ENCODE measurements at places on chromosomes 7 and 10.

DNA sequence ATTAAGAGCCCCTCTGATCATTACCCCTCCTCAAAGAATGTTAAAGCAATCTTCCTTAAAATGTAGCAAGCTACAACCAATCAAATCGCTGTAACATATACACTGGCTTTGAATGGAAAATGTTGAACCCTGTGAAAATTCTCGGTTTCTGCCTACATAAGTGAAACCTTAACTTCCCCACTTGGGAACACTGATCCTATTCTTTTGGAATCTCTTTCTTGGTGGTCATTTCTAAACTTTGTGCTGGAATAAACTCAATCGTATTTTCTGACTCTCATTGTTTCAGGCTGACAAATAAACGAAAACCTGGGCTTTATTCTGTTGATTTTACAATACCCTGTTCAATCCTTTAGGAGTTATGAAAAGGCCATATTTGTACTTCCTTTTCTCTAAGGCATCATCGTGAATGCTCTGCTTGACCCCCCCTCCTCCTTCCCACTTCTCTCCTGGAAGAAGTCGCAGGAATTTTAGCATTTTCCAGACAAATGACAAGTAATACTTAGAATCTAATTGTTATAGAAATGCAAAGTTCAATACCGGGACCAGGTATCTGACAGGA is 155.1 kb upstream of the FAM13C start:
- DNase-seq = no peak

GRCh38 chr10:130531312-130531711 is 395.1 kb downstream of the GLRX3 start:
- no peak for DNase-seq

DNA sequence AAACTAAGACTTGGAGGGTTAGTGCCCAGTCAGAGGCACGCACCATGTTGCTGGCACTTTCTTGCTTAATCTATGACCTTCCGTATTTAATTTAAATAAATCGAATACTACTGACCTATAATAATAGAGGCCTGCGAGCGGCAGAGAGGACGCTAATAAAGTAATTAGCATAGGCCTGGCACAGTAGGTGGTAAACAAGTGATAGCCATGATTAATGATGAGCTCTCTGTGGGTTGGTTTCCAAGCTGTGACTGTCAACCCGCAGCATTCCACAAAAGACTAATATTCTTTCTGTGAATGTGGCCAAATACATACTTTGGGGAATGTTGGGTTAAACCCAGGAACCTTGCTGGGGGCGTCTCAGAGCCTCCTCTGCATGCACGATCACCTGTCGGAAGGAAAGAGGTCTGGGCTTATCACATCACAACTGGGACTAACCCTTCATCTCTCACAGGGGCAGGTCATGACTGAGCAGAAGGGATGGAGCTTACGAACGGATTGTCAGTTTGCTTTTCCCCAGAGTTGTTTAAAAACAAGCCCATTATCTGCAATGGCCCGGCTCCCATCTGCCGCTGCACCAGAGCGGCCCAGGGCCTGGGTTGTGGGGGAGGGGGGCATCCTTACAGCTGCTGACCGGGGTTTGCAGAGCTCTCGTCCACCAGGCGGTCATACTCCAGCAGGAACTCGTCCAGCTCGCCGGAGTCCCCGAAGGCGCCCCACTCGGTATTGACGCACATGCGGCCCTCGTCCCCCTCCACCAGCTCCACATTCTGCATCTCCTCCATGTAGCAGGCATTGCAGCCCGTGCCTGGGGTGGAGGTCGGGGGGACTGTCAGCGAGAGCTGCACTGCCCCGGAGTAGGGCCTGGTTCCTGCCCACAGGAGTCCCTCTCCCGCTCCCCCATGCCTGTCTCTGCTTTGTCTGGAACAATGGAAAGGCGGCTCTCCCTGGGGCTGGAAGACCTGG is 6.2 kb upstream of the MYL7 start:
- no peak for DNase-seq

- no peak for DNase-seq
Measured at GRCh38 chr10:49237985-49238384, 49.8 kb upstream of the TMEM273 start.

DNA sequence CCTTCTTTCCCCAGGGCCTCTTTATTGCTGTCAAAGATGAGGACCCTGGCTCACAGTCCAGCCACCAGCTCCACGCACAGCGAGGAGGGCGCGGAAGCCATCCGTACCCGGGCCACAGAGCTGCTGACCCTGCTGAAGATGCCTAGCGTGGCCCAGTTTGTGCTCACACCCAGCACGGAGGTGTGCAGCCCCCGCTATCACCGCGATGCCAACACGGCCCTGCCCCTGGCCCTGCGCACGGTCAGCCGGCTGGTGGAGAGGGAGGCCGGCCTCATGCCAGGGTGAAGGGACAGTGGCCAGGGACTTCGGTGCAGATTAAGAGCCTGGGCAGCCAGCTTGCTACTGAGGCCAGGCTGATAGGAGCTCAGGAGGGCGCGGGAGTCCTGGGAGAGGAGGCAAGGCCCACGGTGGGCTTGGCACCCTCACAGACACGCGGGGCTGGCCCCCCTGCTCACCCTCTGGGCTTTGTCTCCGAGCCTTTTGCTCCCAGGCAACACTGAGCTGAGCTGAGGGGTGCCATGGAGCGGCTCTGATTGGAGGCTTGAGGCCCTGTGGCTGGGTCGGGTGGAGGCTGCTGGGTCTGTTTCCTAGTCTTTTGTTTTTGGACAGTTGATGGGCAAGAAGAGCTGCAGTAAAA is 15.8 kb downstream of the AP5Z1 start:
- no peak for DNase-seq

GRCh38 chr10:26746061-26746460 is 48.6 kb downstream of the PDSS1 start:
- no peak for DNase-seq

- no peak for DNase-seq
Measured at GRCh38 chr10:71778071-71778825, 4.9 kb upstream of the VSIR start.

GRCh38 chr7:48454750-48455192 is 283.5 kb downstream of the ABCA13 start:
- no peak for DNase-seq

- no peak for DNase-seq
Measured at GRCh38 chr7:6139189-6139996, 108.2 kb downstream of the ANKRD61 start.

- DNase-seq = no peak
Measured at GRCh38 chr7:13835442-13835841, 154.0 kb downstream of the ETV1 start.

GRCh38 chr7:147068842-147069241 is 952.2 kb downstream of the CNTNAP2 start:
- DNase-seq = no peak

DNA sequence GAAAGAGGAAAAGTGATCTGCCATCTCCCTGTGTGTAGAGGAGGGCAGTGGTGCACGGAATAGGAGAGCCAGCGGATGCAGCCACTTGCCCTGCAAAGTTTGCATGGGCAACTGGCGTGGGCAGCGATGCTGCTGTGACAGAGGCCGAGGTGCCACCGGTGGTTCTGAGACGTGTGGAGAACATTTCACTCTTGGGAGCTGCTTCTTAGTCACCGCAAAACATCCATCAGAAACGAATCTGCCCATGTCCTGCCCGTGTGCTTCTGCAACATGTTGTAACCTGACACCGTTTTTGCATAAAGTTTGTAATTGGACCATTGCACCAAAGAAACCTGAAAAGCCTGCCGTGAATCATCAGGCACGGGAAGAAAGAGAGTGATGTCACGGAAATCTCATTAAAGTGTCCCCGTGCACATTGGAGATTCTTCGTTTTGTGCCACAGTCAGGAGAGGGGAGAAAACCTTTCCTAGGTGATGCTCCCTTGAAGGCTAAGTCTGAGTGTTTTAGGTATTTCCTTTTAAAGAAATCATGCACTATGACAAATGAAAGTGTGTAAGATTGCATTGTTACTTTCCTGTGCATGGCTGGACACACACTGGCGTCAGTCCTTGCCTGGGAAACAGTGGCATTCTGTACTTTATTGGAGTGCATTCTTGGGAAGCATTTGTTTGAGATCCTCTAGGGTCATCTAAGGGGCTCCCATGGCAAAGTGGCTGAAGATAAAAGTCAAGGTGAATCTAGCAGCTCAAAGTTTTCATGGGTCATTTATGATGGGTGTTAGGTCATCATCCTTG is 302.6 kb downstream of the KLF6 start:
- no peak for DNase-seq

DNA sequence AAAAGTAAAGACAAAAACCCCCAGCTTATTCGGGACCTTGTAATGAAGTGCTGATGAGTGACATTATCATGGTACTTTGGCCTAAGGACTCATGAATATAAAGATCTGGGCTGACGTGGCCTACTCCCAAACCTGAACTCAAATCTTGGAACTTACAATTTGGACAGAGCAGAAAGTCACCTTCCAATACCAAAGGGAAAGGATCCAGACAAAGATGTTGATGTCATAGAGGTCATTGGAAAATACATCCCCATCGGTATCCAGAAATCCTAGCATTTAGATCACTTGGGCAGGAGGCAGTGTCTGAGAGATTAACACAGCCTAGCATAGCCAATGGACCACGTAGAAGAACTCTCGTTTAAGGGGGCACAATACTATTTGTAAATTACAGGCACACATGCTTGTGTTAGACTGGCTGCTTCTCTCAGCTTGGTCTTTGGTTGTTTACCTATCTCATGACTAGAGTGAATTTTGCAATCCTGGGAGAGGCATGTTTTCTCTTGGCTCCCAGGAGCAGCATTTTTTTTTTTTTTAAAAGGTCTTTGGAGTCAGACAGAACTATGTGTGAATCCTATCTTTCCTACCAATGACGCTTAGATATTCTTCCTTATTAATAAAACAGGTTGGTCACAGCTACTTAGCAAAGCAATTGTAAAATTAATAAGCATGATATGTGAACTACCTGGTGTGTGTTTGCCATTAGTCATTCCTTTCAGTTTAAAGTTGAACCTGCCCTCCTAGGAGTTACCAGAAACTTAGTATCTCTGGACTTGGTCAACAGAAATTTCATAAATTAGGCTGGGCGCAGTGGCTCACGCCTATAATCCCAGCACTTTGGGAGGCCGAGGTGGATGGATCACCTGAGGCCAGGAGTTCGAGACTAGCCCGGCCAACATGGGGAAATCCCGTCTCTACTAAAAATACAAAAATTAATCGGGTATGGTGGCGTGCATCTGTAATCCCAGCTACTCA is 27.8 kb upstream of the MRPS33 start:
- DNase-seq = no peak

DNA sequence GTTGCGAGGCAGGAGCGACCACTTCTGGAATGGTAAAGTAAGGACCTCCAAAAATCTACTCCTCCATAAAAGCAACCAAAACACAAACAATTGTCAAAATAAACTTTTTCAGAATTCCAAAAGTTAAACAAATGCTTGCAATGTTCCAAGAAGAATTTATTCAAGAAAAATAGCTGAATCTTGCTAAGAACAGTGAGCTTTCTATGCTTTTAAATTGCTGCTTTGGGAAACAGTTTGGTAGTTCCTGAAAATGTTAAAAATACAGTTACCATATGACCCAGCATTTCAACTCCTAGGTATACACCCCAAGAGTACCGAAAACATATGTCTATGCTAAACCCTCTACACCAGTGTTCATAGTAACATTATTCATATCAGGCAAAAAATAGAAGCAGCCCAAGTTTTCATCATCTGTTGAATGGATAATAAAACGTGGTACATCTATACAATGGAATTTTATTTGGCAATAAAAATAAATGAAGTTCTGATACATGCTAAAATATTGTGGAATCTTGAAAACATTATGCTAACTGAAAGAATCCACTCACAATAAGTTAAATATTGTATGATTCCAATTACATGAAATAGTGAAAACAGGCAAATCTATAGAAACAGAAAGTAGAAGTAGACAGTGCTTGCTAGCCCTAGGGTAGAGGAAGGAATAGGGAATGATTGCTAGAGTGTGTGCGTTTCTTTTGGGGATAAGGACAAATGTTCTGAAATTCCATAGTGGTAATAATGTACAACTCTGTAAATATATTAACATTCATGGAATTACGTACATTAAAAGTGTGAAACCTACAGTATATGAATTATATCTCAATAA is 57.0 kb downstream of the LRRN3 start:
- no peak for DNase-seq

DNA sequence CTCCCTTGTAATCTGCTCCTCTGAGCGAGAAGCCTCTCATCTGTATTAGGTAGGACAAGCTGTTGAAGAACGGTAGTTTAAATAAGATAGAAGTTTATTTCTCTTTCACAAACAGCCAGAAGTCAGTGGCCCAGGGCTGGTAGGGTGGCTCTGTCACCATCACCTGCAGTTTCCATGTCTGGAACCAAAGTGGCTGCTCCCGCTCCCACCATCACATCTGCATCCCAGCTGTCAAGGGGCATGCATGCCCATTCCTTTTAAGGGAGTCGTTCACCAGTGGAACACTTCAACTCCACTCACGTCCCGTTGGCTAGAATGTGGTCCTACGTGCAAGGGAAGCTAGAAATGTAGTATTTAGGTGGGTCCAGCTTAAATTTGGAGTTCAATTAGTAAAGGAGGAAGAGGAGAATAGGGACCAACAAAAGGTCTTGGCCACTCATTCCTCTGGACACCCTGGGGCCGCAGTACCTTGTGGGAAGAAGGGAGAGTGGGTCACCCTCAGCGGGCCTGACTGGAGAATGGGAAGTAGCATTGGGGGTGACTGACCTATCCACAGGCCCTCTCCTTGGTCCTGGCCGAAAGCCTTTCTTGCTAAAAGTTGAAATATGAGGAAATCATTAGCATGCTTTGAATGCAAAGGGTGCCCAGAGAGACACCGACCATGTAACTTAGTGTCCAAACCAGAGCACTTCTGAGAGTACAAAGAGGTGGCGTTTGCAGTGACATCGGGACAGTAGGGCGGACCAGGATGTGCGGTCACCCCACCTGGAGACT is 48.0 kb downstream of the ELFN1 start:
- DNase-seq = no peak

GRCh38 chr10:102613785-102614184 is 30.5 kb upstream of the TRIM8 start:
- no peak for DNase-seq

DNA sequence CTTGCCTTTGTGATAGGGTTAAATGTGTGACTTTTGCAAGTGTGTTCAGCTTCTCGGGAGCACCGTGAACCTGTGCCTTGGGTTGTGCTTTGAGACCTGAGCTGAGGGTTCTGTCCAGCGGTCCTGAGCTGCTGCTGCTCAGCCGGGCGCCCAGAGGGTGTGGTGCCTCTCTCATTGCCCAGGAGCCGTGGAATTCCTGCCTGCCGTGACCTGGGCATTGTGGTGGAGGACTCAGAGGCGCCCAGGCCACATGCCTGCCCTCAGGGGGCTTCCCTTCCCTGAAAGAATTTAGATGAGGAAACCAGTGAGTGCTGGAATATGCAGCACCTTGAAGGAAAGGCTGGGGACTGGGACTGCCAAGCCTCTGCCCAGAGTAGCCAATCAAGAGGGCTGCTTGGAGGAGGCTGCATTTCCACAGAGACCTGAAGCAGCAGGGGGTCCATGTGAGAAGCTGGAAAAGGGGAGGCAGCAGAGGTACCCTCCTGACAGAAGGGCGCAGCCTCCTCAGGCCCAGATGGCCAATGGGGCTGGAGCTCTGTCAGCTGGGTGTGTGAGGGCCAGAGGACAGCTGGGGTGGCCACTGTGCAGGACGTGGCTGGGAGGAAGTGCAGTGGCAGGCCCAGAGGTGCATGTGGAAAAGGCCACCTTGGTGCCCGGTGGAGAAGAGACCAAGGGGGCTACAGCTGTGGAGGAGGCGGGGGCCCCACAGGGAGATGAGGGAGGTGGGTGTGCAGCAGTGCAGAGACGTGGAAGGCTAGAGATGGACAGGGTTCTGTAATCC is 107.3 kb downstream of the NKX6-2 start:
- DNase-seq = no peak

Measured in activated CD4-positive, alpha-beta T cell treated with anti-CD3 and anti-CD28 coated beads, Interleukin-2, amount 50 U/mL, for 24 hours (primary cell).